DMS 273 treated with DMSO at 0.1 percent for 48 hours (cell line): ENCODE measurements at places on chromosomes 3 and 15.

DNA sequence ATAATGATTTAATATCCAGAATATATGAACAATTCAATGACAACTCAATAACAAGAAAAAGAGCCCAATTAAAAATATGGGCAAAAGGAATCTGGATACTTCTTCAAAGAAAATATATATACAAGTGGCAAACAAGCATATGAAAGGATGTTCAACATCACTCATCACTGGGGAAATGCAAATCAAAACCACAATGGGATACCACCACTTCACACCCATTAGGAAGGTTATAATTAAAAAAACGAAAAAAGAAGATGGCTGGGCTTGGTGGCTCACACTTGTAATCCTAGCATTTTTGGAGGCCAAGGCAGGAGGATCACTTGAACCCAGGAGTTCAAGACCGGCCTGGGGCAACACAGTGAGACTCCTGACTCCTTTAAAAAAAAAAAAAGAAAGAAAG is 4.1 kb downstream of the CCDC12 start:
- no peak for DNase-seq

DNA sequence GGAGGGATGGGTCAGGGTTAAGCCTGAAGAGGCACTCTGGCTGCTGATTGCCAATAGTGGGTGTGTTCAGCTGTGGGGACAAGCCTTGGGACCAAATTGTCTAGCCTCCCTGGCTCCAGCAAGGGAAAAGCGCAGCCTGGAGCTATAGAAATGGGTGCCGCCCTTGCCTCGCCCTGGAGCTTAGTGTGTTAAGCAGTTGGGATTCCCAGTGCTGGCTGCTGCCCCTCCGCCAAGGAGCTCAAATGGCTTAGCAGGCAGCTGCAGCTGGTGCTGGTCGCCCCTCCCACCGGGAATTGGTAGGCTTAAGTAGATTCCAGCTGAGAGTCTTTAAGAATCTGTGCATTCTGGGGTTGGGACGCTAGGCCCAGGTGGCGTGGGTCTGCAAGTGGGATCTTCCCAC is 662.9 kb upstream of the TBL1XR1 start:
- DNase-seq: no peak

GRCh38 chr15:90143166-90143655 is 40.9 kb upstream of the IDH2 start:
- DNase-seq: no peak

GRCh38 chr15:30953731-30954378 is 37.6 kb downstream of the MTMR10 start:
- DNase-seq: no peak

- DNase-seq: no peak
Measured at GRCh38 chr3:186171521-186171920, 62.6 kb upstream of the ETV5 start.

DNA sequence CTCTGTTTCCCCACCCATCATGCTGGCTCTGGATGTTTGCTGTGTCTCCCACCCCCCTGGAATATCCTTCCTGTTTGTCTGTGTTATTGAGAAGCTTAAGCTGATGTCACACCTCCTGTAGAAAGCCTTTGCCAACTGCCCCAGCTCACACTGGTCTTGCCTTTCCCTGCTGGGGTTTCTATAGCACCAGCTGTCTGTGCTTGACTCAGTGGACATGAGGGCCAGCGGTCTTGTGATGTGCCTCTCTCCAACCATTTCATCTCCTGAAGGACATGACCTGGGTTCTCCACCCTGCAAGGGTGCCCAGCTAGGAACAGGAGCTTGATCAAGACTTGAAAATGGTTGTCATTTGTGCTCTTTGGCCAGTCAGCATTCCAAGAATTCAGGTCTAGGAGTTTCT is 14.7 kb downstream of the TMEM40 start:
- DNase-seq: no peak

DNA sequence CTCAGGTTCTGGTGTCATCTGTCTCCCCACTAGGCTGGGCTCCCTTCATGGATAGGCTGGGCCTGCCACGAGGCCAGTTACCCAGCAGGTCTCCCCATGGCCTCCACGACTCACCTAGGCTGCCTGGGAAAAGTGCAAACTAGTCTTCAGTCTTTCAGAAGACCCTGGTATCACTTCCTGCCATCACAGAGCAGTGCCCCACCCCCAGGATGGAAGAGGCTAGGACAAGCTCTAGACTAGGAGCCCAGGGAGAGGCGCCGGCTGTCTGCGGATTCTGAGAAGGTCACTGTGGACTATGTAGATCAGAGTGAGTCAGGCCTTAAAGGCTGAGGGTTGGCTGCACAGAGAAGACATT is 63.7 kb downstream of the CORO2B start:
- no peak for DNase-seq

GRCh38 chr3:22858486-22858885 is 344.6 kb upstream of the UBE2E2 start:
- DNase-seq: no peak

DNA sequence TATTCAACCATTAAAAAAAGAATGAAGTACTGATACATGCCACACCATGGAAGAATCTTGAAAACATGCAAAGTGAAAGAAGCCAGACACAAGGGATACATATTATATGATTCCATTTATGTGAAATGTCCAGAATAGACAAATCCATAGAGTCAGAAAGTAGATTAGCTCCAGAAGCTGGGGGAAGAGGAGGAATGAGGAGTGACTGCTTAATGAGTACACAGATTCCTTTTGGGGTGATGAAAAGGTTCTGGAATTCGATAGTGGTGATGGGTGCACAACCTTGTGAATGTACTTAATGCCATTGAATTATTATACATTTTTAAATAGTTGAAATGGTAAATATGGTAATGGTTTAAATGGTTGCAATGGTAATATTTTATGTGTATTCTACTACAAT is 90.6 kb upstream of the SPATA12 start:
- no peak for DNase-seq

DNA sequence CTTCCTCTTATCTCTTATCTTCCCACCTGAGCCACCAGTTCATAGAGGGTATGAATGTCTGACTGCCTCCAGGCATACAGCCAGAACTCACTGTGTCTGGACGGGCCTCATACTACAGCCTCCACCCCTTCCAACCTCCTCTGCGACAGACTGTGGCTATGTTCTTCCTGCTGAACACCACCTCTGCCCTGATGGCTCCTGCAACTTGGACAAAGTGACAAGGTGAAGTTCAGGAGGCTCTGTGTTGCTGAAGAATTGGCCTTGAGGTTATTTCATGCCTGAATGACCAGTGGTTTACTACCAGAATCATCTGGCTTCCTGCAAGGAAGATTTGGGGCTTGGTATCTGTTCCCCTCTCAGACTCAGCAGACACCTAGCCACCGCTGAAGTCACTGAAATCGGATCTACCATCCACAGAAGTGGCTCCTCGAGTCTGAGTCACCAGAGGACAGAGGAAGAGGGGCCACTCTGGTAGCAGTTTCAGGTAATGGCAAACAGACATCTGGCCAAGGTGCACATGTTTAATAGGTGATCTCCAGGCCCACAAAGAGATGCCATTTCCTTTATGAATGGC is 14.2 kb upstream of the ULK3 start:
- DNase-seq: no peak

- no peak for DNase-seq
Measured at GRCh38 chr3:43390255-43390588, 103.9 kb downstream of the SNRK start.

- no peak for DNase-seq
Measured at GRCh38 chr15:74792227-74793016, 10.5 kb downstream of the CSK start.

GRCh38 chr3:43455233-43455632 is 166.6 kb downstream of the ANO10 start:
- no peak for DNase-seq

DNA sequence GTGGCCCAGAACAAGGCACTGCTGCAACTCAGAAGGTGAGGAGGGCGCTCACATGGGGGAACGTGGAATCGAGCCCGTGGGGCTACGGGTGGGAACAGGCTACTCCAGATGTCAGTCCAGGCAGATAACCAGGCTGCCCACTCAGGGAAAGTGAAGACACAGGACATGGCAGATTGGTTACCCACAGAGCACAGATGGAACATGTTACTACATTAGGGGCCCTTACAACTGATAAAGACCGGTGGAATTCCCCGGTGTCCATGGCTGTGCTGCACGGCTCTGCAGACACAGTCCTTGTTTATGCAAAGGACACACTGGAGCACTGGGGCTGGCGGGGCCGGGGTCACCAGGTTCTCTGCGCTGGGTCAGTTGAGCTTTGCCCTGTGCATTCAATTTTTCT is 36.9 kb downstream of the PCSK6 start:
- no peak for DNase-seq

- no peak for DNase-seq
Measured at GRCh38 chr3:187551416-187551815, 118.8 kb downstream of the SST start.

GRCh38 chr3:114231616-114232015 is 5.8 kb downstream of the ZNF80 start:
- no peak for DNase-seq

DNA sequence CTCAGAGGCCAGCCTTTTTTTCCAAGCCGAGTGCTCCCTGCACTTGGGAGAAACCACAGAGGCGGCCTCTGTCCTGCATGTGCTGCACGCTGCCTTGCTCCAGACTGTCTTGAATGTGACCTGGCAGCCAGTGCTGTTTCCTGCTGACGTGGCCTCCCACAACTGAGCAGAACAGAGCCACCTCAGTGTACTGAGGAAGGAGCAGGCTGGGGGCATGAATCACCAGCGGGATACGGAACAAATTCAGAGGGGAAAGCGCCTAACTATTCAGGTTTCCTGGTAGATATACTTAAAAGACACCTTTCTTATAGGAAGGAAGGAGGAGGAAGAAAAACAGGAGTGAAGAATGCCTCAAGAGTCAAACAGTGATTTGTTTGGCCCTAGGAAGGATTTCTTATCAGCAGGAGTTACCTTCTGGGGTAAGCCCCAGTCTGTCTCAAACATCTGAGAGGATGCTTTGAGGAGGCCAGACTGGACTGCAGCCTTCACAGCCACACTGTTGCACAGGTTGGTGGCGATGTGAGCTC is 114.0 kb downstream of the FNDC3B start:
- DNase-seq: no peak

GRCh38 chr3:55571913-55572312 is 84.8 kb upstream of the WNT5A start:
- no peak for DNase-seq

DNA sequence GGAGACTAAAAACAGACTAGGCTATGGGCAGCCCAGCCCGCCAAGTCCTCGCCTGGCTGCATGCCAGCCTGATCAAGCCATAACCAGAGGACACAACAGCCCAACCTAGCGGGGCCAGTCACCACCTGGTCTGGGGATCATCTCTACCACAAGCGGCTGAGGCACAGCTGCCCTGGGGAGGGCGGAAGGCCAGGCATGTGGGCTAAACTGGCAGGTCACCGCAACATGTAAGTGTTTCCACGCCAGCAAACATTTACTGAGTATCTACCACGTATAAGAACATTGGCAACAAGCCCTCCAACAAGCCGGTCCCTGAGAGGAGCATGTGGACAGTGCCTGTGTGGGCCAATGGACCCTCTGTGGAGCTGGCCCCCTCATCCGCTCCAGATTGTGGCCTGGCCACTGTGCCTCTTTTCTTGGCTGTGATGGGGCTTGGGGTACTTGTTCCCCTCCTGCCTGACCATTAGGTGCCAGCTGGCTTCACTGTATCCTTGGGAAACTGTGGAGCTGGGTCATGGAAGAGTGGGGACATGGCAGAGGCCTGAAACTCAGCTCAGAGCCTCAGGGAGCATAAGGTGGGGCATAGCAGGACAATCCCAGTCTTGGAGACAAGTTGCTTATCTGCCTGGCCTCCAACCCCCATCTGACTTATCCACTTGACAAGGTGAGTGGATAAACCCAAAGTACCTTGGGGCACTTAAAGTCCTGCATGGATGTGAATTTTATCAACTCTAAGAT is 9.0 kb downstream of the UBXN7 start:
- peak; percentile 74 for DNase-seq

GRCh38 chr15:55253580-55253979 is 36.0 kb downstream of the RAB27A start:
- DNase-seq: no peak

GRCh38 chr3:196837819-196838420 is 29.8 kb upstream of the SENP5 start:
- peak; percentile 9 for DNase-seq

- DNase-seq: no peak
Measured at GRCh38 chr3:28103861-28104260, 137.6 kb upstream of the CMC1 start.

DNA sequence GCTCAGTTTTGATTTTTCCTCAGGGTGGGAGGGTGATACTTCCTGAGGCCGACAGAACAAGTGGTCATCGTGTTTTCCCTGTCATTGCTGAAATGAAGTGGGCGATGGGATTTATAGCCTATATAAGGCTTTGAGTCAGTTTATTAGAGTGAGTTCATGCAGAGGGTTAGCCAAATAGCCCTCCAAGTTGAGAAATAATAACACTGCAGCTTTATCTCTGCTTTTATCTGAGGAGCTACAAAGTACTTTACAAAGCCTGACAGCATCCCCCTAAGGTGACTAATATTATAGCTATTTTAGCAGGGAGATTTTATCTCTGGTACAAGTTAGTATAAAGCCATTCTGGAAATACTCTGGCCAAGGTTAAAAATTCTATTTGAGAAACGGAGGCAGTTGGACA is 389.6 kb downstream of the MFSD1 start:
- DNase-seq: no peak

GRCh38 chr3:143070977-143071551 is 48.5 kb upstream of the CHST2 start:
- DNase-seq: no peak

GRCh38 chr3:147385059-147386012 is 21.0 kb downstream of the ZIC4 start:
- no peak for DNase-seq

DNA sequence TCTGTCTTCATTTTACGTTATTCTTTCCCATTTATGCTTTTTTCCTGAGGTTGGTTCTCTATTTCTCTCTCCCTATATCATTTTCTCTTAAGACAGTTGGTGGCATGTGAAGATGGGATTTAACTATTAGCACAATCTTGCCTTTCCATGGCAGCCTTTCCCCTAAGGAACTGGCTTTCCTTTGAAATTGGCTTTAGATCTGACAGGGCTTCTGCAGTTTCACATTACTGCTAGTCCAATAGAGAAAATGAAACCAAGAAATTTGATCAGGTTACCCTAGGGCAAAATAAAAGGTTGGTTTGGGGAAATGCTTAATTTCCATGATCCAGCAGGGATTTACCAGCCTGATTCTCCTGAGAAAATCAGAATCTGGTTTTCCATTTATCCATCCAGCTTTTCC is 22.7 kb upstream of the CHL1 start:
- no peak for DNase-seq

DNA sequence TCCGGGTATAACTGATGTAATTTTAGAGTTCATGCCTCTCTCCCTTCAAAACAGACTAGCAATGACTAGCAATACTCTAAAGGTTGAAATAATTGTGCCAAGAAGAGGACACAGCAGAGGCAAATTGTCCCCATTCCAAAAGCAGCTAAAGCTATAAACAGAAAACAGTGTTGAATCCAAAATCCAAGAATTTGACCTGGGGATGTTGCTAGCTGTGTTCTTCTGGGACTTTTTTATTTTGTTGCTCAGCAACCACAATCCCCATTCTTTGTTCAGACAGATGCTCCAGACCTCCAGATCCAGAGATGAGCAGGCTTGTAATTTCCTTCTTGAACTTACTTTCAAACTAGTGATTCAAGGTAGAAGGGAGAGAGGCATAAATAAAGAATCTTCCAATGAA is 191.5 kb downstream of the FOXB1 start:
- no peak for DNase-seq
